ENCODE measurements at places on chromosomes 5 and 9.

DNA sequence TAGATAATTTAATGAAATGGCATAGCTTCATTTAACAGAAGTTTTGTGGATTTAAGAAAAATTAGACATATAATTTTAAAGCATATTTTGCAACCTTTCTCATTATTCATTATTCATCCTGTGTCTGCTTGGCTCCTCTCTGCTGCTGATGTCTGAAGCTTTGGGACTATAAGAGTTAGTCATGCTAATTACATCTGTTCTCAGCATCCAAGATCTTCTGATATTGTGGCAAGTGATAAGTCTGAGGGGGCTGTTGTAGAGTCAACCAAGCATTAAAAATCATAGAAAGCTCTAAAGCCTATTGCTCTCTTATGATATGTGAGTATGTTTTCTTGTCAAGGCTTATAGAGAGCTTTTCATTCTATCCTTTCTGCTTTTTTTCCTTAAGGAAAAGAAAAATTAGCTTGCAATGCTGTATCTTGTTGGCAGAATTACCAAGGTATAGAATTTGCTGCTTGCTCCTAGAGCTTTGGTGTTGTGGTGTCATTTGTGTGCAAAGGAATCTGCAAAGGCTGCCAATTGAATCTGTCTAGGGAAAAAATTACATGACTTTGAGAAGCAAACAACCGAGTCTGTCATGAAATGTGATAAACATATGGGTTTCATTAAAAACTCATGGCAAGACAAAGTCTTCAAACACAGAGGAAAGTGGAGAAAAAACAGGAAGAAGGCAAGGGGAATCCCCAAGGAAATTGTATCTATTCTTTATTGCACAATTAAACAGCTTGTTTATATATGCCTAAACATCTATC is 156.1 kb upstream of the DAB2 start:
- no peak for DNase-seq

DNA sequence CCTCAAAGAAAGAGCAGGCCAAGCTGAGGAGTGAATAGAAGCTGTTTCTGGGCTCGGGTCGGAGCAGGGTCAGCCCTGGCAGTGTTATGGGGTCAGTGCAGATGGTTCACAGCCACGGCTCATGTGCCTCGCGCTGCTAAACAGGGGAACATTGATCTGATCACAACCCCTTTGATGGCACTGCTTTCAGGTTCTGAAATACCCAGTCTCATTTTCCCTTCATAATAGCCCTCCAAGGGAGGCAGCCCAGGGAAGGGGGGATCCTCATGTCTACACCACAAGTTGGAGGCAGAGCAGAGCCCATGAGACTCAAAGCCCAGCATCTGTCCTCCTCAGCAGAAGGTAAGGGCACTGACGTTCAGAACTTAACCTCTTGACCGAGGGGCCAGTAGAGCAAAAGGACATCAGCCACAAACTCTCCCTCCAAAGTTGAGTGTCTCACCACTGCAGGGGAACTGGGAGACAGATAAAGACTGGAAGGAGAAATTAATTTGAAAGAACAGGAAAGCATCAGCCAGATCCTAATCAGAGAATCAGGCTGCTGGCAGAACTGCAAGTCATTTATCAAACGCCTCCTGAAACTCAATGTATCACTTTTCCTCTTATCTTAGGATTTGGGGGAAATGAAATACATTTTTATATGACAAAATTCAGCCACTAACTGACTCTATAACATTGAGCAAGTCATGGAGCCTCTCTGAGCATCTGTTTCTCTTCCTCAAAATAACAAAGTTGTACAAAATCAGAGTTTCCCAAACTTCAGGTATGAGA is 110.6 kb downstream of the SH3TC2 start:
- no peak for DNase-seq

GRCh38 chr5:43335681-43336080 is 22.5 kb upstream of the HMGCS1 start:
- no peak for DNase-seq

DNA sequence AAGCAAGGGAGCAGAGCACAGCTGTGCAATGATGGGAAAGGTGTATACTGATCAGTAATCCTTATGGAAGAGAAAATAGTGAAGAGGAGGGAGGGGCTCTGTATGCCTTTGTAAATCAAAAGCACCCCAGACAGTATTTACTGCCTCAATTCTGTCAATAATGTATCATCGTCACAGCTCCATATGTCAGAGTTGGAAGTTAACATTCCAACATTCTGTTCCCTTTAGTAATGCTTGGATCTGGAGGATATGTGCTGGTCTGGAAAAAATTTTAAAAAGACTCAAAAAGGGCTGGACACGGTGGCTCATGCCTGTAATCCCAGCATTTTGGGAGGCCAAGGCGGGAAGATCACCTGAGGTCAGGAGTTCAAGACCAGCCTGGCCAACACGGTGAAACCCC is 310.4 kb downstream of the ACTL7B start:
- no peak for DNase-seq

- no peak for DNase-seq
Observed at GRCh38 chr9:95788021-95788420, 87.5 kb upstream of the ERCC6L2 start.

- DNase-seq: no peak
Observed at GRCh38 chr5:94705427-94705826, 87.0 kb downstream of the SLF1 start.

DNA sequence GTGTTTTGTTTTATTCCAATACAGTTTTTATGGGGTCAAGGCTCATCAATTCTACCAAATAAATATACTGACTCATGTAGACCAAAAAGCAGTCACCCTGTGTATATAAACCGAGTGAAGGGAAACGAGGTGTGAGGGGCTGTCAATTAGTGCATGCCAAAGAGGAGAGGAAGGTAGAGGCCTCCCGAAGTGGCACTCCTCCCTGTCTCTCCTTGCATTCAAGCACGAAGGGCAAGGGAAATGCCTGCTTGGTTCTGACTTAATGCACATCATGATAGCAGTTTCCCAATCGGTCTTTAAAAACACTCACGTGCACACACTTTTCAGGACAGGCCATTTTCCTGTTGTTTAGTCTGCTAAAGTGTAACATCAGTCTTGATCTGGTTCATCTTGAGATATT is 125.6 kb upstream of the SLCO6A1 start:
- peak; percentile 80 for DNase-seq

GRCh38 chr9:136090768-136091581 is 4.1 kb downstream of the NACC2 start:
- no peak for DNase-seq

- no peak for DNase-seq
Observed at GRCh38 chr9:124291801-124292396, 34.1 kb downstream of the NEK6 start.

DNA sequence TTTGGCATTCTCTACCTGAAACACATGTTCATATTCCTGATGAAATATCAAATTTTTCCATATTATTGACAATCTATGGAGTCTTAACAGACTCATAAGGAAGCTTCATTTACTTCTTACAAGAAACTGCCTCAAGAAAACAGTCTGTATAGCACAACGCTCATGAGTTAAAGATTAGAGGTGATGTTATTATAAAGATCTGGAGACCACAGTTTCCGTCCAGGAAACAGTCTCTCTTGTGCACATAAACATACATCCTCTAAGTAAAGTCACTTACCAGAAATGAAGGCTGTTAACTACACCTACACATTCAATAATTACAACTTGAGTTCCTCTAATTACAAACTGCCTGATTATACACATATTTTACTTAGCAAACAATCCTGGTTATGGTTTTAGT is 86.9 kb downstream of the RAPGEF6 start:
- DNase-seq: no peak

DNA sequence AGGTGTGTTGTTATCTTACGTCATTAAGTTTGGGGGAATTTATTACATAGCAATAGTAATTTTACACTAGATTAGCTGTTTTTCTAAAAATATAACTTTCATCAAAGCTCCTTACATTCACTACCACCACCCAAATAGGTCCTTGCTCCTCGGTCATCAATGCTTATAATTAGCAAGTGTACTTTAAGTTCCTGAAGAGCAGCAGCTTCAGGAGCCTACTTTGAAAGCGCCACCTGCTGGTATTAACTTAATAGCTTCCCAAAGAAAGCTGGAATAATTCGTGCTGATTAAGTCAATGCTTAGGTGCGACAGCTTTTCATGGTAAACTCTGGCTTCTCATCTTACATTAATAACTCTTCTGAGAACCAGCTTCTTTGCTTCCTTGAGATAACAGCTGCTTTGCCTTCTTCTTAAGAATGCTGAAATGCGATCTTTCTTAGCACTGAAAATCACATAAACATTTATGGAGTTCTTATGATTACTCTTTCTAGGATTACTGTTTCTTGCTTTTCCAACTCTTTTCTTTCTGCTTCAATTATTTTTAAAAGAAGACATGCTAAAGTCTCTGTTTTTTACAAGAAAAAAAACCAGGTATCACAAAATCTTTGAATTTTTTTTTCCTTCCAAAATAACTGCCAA is 10.0 kb upstream of the C5 start:
- DNase-seq: peak; percentile 11

DNA sequence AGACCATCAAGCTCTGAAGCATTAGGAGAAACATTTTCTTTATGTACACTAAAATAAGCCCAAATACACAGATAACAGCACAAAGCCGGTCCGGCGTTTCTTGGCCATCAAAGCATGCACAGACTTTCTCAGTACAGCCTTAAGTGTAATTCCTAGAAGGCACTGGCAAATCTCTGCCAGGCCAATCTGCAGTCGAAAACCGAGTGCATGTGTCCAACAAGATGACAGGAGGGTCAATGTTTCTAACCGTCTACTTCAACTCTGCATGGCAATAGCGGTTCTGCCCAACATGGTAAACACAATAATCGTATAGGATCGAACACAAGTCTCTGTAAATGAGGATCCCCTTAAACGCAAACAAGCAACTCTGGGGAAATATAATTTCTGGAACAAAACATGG is 1.1 kb downstream of the ARL15 start:
- DNase-seq: no peak

DNA sequence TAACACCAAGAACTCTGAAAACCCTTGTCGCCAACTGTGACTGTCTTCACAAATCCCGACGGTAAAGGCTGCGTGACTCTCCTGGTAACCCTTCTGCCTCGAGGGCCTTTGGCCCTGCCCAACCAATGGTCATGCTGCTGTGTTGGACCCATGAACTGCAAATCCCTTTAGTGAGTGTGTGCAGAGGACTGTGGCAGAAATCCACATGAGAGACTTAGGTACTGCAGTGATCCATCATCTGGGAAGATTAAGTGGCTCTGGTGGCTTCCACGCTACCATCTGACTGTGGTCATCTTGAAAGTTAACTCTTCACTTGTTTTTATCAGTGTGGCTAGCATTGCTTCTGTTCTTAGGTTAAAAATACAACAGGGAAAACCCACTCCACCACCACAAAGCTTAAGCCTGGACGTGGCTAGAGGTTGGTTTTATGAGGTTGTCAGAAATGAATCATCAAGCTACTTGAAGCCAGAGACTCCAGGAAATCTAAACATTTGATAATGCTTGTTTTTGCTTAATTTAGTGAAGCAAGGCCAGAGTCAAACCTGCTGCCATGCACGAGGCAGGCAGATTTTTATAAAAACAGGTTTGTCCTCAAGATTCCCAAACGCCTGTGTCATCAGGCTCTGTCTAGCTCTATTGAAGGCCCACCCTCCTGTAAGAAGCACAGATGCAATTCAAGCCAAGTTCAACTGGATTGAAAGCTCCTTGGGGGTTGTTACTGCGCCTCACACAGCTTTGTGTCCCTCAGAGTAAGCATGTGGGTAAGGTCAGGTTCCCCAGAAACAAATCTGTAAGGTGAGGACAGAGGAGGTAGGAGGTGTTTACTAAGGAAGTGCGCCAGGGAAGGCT is 52.7 kb upstream of the ERCC6L2 start:
- no peak for DNase-seq

- DNase-seq: no peak
Observed at GRCh38 chr5:86461169-86461956, 156.4 kb upstream of the COX7C start.

- DNase-seq: peak; percentile 84
Observed at GRCh38 chr5:121152411-121152810, 688.3 kb downstream of the PRR16 start.

- no peak for DNase-seq
Observed at GRCh38 chr9:134693011-134693410, 51.4 kb downstream of the COL5A1 start.

GRCh38 chr9:73011181-73011750 is 58.4 kb upstream of the ALDH1A1 start:
- DNase-seq: no peak

GRCh38 chr9:6896562-6896961 is 138.8 kb downstream of the KDM4C start:
- no peak for DNase-seq

GRCh38 chr5:35679357-35679756 is 61.7 kb downstream of the SPEF2 start:
- DNase-seq: no peak

All from NCI-H526 treated with DMSO at 0.1 percent for 48 hours (cell line).